ENCODE measurements at places on chromosomes 12 and 14.
A peak's percentile ranks its signal among the peaks of the same experiment; 100 is the strongest.

- no peak for DNase-seq
Observed at GRCh38 chr12:2644683-2645405, 149.9 kb upstream of the FKBP4 start.

DNA sequence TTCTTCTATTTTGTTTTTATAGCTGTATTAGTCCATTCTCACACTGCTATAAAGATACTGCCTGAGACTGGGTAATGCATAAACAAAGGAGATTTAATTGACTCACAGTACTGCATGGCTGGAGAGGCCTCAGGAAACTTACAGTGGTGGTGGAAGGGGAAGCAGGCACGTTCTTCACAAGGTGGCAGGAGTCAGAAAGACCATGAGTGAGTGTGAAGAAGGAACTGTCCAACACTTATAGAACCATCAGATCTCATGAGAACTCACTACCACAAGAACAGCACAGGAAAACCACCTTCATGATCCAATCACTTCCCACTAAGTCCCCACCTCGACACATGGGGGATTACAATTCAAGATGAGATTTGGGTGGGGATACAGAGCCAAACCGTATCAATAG, 42.3 kb downstream of the ARMH4 start:
- DNase-seq, result no peak

DNA sequence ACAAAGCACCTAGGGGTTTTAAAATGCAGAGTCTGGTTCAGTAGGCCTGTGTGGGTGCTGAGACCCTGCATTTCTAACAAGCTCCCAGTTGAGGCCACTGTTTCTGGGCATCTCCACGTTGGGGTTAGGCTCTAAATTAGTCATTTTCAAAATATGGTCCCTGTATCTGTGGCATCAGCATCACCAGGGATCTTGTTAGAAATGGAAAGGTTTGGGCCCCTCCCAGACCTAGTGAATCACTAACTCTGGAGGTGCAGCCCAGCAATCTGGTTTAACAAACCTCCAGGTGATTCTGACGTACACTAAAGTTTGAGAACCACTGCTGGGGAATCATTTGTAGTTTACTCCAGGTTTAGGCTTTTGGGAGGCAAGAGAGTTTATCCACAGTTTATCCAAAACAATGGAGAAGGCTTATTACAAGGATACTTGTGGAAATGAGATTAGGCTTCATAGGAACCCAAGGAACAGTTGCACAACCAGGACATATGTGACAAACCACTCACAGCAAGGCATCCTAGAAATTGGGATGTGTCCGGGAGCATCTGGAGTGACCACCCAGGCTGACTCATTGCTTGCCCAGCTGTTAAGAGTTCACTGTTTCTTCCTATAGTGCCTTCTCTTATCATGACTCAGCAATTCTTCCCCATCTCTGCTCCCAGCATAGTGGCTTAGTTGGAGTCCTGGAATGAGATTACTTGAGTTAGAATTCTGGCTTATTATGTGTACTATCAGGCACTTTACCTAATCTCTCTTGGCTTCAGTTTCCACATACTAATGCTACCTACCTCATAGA, 71.6 kb upstream of the STXBP6 start:
- DNase-seq, result no peak

DNA sequence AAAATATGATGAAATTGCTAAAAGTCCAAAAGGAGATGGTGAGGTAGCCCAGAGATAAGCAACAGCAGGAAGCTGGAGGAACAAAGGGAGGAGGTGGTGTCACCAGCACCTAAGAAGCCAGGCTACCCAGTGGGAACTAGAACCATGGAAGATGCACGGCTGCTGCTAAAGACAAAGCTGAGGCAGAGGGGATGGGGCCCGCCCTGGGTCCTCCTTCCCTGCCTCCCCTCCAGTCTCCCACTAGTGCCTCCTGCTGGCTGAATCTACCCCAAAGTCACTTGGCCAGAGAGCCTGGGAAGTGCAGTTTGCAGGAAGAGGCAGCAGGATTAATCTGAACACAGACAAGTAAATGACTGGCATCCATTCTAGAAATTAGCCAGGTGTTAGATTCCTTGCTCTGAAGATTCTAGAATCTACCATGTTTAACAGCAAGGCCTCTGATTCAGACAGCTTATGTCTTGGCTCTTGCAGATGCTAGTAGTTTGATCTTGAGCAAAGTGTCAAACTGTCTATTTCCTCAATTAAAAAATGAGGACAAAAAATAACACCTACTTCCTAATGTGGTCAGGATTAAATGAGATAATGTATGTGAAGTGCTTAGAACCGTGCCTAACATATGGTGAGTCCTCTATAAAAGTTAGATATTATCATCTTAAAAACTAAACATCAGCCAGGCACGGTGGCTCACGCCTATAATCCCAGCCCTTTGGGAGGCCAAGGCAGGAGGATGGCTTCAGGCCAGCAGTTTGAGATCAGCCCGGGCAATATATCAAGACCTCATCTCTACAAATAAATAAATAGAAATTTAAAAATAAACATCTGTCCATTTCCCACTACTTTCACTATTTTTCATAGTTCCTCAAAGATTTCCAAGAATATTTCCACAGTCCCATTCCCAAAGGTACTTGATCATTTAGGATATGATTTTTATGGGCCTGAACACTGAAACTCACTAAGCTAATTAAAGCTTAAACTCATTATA, 5.8 kb upstream of the LRP10 start:
- DNase-seq, result no peak

DNA sequence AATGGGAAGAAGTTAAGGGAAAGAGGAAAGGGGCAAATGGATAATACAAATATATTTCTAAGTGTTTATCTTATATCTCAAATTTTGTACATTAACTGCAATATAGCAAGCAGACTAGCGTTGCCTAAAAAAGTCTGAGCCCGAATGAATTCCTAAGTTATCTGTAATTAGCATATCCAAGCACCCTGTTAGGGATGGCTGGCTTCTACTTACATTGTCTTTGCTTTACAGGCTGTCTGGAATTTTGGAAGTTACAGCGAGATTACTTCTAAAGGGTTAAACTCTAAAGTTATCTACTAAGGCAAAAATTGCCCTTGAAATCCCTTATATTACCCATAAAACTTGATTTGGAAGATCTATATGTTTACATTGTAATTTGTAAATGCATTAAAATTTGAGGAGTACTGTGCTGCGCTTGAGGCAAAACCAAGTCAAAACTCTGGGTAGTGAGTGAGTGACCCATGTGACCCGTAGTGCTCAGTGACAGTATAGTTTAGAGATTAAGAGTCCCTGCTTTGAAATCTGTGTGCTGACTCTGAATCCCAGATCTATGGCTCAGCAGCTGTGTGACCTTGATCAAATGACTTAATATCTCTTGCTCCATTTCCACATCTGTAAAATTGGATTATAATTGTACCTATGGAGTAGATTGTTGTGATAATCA, 17.3 kb upstream of the LIN7A start:
- no peak for DNase-seq

DNA sequence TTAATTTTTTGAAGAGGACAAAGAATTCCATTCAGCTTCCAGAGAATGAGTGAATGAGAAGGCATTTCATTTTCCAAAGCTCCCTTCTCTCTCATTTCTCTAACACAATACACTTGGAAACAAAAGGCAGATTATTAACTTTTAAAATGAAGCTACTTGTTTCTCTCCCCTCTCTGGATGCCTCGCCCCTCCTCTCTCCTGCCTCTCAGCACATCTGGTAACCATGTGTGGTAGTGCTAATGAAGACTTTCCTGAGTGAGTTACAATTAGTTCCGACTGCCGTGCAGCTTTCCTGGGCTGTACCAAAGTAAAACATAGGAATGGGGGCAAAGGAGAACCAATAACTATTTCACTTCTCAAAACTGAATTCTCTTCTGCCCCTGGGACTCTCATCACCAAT, 84.7 kb upstream of the SOX5 start:
- DNase-seq, result no peak

DNA sequence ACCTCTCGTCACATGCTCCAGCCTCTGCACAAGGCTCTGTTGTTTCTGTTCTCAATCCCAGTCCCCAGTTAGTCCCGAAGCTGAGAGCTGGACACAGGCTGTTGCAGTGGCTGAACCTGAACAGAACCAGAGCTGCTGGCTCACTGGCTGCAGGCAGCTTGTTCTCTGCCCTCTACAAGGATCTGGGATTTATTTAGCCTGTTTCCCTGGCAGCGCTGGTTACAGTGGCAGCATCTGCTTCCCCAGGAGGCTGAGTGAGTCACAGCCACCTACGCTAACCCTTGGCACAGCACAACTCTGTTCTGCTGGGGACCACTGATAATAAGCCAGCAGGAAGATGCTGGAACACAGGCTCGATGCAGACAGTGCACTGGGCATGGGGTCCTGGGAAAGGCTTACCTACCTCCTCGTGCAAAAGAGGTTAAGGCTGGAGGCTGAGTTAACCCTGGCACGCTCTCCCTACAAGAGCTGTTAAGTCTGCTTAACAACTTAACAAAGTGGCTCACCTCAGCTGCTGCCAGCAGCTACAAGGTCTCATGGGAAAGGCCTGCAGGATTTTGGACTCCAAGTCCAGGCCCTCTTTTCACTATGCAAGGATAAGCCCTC, 299.6 kb downstream of the PCNX1 start:
- no peak for DNase-seq

- DNase-seq, result no peak
Observed at GRCh38 chr12:127810041-127810440, 456.9 kb upstream of the TMEM132C start.

- DNase-seq, result no peak
Observed at GRCh38 chr12:106815741-106816140, 41.3 kb downstream of the RIC8B start.

DNA sequence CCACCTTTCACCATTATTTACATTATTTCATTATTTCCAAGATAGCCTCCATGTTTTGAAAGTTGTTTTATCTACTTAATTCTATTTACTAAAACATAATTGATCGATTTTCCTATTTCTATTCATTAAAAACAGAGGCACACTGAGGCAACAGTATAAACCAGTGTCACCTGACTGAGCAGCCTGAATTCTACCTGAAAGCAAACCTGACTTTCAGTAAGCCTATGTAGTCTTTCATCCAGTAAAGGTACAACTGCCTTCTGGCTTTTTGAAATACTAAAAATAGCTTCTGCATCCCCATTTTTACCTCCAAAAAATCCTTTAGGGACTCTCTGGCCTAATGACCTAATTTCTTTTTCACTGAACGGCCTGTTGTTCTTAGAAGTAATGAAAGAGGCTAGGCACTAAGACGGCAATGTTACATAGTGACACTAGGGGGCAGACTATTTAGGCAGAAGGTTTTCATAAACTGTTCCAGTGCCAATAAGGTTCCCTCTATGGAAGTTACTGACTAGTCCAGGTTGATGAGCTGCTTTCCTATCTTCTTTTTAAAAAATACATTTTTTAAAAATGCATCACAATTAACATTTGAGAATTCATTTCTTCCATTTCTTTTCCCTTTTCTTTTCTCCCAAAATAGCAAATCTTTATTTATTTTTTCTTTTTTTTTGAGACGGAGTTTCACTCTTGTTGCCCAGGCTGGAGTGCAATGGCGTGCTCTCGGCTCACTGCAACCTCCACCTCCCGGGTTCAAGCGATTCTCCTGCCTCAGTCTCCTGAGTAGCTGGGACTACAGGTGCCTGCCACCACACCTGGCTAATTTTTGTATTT, 17.5 kb downstream of the ANAPC5 start:
- DNase-seq, result peak; percentile 35

DNA sequence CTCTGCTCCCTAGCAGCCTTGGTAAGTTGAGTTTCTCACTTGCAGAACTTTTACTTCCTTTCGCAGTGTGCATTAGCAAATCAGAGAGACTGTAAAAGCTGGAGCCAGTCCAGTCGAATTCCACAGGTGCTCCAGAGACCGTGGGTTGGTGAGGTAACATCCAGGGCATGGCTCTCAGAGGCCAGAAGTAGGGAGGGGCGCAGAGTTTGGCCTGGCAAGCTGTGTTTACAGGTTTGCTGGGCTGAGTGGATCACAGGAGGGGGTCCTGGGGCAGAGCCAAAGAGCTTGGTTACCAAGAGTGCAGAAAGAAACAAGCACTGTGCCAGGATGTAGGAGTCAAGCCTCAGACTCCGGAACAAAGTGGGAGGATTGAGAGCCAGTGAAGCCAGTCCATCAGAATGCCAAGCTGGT, 10.2 kb upstream of the BHLHE41 start:
- DNase-seq, result no peak

DNA sequence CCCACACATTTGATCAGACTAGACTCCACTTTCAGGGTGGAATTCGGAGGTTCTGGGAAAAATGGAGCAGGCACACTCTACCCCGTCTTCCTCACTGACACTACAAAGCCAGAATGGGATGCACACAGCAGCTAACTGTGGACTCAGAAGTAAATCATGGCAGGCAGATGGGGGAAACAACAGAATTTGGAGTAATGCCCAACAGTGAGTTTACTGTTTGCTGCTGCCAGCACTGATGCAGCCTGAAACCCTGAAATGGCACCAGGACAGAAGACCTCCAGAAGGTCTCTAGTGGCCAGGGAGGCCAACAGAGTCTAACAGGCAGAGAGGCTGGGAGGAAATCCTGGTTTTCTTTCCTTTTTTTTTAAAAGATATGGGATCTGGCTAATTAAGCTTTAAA, 24.6 kb downstream of the KCTD10 start:
- DNase-seq, result no peak

- DNase-seq, result no peak
Observed at GRCh38 chr14:89339579-89339978, 77.5 kb downstream of the FOXN3 start.

All from NCI-H187 treated with DMSO at 0.1 percent for 48 hours (cell line).